Esophagus squamous epithelium (tissue), 5 donors: ENCODE measurements at places on chromosomes 4 and X.

DNA sequence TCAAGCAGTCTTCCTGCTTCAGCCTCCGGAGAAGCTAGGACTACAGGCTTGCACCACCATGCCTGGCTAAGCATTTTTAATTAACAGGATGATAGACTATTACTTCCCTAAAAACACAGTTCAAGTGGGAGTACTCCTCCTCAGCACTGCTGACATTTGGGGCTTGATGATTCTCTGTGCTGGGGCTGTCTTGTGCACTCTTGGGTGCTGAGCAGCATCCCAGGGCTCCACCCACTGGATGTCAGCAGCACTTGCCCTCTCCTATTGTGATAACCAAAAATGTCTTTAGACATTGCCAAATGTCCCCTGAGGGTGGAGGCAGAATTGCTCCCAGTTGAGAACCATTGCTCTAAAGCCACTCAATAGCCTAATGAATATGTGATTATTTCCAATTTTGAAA is 60.4 kb downstream of the CLCN4 start:
- no peak for DNase-seq

DNA sequence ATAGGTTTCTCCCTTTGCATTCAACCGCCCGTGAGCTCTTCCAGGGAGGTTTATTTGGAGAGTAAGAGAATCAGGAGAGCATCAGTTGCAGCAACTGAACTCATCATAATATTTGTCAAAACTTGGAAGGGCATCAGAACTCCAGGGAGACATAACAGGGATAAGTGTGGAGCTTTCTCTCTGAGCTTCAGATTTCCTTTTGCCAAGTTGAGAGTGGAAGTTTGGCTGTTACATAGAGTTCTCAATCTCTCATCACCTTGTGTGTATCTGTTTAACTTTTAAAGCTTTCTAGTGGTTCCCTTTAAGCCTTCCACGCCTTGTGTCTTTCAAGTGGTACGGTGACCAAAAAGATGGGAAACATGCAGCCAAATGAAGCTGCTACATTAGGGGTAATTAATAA is 18.8 kb downstream of the BMP3 start:
- no peak for DNase-seq

DNA sequence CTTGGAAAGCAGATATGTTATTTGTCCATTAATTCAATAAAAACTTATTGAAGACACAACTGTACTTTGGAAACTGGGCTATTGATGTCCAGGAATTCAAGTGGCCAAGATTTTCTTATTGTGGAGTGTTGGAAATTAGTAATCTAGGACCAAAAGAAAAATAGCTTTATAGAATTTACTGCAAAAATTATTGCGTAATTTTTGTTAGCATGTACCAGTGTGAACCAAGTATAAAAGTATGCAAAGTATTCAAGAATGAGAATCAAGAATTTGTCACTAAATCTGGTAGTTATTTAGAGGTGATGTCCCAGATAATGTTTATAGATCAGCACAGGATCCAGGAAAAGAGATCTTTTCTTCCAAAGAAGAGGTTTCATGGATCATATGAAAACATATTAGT is 468.9 kb upstream of the CTSO start:
- DNase-seq = no peak

GRCh38 chr4:154465085-154465484 is 26.5 kb downstream of the DCHS2 start:
- no peak for DNase-seq

GRCh38 chr4:119139822-119140252 is 4.2 kb downstream of the MYOZ2 start:
- DNase-seq = no peak

GRCh38 chr4:151163855-151164254 is 64.4 kb downstream of the RPS3A start:
- no peak for DNase-seq

DNA sequence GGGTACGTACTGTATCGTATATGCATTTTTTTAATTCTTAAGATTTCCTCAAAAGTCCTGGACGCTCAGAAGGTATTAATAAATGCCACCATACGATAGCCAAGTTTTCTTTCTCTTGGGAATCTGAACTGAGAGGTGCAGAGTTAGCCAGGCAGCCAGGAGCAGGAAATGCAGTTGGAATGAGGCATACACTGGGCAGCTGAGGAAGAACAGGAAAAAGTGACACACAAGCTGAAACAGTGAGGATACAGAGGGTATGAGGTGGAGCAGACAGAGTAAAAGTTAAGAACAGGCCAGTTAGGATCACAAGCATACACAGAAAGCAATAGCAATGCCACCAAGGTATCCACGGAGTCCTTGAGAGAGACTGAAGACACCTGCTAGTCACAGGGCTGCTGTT is 13.4 kb downstream of the UFSP2 start:
- no peak for DNase-seq

DNA sequence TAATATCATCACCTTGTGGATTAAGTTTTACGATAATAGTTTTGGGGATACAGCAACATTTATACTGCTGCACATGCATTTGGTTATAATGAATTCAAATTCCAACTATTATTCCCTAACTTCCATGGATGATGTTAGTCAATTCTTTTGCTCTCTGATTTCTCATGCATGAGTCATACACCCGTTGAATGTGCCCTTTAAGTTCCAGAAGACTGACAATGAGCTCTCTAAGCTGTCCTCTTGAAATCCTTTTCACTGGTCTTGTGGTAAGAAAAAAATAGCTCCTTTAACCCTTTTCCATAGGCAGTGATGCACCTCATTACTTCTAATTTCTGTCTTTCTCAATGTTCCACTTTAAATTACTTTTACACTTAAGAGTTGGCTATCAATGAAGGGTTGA is 1095.2 kb upstream of the POU3F4 start:
- DNase-seq = no peak

DNA sequence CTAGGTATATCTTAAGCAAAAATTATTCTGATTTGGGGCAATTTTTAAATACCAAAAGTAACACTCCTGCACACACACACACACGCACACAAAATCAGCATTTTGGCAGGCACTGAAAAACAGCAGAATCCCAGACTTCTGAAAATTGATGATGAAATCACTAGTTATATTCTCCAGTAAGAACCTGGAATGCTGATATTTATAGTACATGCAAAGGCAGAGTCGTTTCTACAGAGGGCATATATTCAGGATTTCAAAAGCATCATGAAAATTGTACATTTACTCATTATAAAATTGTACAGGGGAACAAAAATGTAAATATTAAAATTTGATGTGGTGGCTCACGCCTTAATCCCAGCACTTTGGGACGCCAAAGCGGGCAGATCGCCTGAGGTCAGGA is 352.5 kb upstream of the PITX2 start:
- DNase-seq = no peak

DNA sequence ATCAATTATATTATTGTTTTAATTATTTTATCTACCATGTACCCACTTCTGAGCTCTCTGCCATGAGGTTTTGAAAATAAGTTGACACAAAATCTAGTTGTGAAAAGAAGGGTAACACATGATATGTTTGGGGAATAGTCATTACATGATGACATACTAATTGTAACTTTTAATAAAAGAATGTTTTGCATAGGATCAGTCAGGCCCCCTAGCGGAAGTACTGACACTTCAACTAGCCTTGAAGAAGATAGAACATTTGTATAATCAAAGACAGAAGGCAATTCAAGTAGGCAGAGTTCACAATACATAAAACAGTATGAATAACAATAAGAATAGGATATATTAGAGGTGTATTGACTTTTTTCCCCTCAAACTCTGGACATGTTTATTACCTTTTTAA is 1191.0 kb upstream of the AGA start:
- no peak for DNase-seq

DNA sequence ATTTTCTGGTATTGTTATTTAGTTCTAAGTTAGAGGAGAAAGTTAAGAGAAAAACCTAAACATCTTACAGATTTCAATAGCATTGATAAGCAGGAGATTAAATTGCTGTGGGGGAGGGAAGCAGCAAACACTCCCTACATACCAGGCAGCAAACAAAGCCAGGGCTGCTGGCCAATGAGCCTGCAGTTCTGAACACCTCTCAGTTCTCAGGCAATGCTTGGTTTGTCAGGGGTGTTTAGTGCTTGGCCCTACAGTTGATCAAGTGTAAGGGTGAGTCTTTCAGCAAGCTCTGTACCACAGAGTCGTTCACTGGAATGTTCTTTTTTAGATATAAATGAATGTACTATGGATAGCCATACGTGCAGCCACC is 38.6 kb downstream of the EGFL6 start:
- DNase-seq = no peak

DNA sequence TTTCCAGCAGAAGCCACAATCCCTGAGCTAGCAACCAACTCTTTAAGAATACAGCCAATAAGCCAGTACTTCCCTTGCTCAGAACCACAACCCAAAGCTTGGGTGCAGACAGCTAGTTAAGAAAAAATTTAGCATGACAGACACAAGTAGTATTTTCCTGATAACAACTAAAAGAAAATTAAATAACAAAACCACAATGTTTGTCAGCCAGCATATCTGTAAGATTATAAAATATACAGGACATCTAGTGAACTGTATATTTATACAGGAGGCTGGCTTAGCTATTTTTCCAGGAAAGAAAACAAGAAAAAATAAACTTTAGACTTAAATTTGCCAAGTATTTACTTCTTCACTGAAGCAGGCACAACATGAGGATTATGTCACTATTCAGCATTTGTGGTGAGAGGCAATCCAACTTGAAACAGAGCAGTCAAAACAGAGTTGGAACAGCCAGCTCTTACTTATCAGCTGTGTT is 6.6 kb downstream of the PF4V1 start:
- no peak for DNase-seq

DNA sequence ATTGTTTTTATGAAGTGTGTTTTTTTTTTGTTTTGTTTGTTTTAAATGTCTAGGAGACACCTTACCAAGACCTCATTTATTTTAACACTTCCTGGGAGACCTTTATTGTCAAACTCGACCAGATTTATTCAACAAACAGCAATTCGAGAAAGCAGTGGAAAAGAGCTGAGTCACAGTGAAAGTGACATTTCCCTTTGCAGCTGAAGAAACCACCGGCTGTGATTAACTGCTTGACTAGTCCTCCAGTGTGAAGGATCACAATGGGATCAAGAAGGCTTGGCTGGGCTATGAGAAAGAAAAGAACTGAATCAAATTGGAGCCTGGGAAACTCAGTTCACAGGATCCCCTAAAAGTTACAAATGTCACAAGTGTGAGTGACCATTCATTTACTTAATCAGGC is 11.9 kb upstream of the ADH7 start:
- DNase-seq = no peak

DNA sequence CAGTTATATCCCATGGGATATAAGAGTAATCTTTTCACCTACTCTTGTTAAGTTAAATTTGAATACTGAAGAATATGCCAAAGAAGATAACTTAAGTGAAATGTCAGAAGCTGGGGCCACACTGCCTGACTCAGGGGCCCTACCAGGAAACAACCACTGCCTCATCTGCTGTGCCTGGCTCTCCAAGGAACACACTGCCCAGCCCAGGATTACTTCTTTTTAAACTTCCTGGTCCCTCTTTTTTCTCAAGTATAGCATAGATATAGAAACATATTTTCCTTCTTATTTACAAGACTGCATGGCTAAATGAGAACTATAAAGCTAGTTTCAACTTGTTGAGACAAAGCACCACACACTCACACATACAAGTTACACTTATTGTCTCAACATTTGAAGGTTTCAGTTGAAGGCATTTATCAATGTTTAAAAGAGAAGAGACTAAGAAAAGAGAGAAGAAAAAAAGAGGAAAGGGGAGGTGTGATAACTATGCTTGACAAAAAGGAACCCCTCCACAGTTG is 45.2 kb downstream of the MAML3 start:
- no peak for DNase-seq

DNA sequence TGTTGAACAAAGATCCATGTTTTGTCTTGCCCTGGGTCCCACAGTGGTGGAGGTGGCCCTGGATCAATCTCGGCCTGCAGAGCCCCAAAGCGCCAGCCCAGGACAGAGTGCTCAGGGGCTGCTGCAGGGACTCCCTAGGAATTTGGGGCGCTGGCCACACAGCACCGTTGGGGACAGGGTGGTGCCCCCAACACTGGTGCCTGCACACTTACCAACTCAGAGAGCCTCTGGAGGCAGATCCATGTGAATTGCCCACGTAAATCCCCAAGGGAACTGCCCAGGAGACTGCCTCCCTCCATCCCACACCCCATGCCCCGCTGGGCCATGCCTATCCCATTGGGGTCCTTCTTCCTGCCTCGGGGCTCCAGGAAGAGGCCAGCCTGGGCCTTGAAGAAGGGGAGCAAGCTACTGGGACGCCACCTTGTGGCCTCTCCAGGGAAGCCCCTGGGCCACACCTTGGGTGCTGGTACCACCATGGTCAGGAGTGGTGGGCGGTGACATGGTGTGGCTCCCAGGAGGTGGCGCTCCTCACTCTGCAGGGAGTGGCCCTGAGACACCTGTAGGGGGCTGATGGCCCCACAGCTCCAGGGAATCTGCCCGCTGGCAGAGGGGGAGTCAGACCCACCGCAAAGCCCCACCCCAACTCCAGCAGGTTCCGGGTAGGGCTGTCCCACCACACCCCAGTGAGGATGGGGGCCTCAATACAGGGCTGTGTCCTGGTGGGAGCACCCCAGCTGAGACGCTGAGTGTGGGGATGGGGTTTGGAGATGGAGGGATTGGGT is 22.8 kb downstream of the CFAP99 start:
- DNase-seq = no peak

GRCh38 chrX:56733459-56734046 is 4.5 kb downstream of the NBDY start:
- DNase-seq = no peak

GRCh38 chr4:184444953-184445309 is 29.4 kb downstream of the IRF2 start:
- no peak for DNase-seq

GRCh38 chr4:116664198-116664597 is 421.2 kb downstream of the TRAM1L1 start:
- DNase-seq = no peak

DNA sequence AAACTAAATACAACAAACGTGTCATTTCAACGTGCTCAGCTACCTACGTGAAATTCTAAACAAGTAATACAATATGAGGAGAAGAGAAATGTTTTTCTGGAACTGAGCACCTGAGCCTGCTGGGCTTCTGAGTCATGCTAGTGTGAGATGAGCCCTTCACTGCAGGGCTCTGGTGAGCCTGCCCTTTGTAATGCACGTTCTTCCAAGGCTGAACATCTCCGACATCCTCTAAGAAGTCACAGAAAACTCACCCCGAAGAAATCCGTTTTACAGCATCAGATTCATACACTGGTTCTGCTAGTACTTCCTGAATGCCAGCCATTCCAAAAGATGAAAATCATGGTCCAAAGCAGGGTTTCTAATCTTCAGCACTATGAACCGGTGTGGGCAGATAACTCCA is 157.1 kb downstream of the AMELX start:
- no peak for DNase-seq

DNA sequence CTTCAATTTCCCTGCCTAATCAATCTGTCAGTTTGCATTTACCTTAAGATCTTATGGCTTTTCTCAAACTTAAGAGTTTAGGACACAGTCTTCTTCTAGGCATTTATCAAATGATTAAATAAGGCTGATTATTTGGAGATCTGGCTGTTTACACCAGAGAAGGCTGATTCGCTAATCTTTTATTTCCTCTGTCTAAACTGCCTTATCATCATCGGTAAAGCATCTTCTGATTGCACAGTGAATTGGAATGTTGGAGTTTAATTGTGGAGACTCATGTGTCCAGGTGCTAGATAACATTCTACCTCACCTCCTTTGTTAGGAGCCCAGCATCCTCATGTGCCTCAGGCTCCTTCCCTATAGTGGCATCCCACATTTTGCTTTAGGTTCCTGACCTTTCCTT is 100.3 kb upstream of the DDIT4L start:
- no peak for DNase-seq

- no peak for DNase-seq
These were observed 56.6 kb upstream of the HELT start for GRCh38 chr4:184961660-184962059.

- DNase-seq = no peak
These were observed 3.1 kb upstream of the FGB start for GRCh38 chr4:154559494-154560418.

GRCh38 chr4:77126809-77127208 is 30.2 kb upstream of the CCNG2 start:
- DNase-seq = no peak
